ENCODE measurements at places on chromosomes 16 and 17.

DNA sequence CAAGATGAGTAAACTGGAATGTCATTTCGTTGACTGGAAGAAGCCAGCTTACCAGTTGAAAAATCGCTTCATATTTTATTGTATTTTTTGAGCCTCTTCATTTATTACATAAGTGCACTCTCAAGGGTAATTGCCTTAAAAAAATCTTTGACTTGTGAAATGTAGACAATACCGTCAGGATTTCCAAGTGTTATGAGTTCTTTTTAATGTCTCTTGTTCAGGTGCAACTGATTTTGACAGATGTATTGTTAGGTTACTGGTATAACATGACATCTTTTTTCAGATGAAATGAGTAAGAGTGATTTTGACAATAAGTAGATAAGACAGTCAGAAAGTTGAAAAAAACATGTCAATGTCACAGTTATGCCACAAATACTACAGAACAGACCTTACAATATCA, 169.1 kb downstream of the CNTNAP4 start:
- DNase-seq: no peak

- DNase-seq: no peak
Observed at GRCh38 chr16:65012357-65012756, 109.5 kb downstream of the CDH11 start.

- DNase-seq: no peak
Observed at GRCh38 chr17:3905017-3905520, 11.2 kb downstream of the P2RX1 start.

- no peak for DNase-seq
Observed at GRCh38 chr17:45043813-45044540, 7.5 kb downstream of the DCAKD start.

DNA sequence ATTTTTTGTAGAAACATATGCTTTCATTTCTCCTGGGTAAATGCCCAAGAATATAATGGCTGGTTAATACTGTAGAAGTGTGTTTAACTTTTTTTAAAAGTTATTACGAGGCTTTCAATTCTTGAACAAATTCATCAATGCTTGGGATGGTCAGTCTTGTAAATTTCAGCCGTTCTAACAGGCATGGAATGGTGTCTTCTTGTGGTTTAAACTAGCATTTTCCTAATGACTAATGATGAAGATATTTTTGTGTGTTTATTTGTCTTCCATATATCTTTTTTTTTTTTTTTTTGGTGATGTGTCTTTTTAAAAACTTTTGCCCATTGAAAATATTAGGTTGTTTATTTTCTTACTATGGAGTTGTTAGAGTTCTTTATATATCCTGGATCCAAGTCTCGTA, 67.1 kb downstream of the MGAT5B start:
- DNase-seq: no peak

DNA sequence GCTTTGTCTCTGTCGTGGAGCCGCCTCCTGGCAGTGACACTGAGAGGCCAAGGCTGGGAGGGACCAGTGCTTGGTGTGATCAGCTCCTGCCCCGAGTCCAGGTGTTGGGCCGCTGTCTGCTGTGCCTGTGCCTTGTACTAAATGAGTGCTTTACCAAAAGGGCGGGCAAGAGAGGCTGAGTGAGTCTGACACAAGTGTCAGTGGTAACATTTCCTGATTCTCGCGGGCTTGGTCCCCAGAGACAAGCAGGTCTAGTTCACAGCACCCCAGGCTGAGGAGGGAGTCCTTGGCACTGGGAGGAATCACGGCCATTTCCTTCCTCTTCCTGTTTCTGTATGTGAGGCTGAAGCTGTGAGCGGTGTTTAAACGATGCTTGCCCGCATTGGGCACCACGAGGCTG, 30.2 kb downstream of the PLD6 start:
- DNase-seq: no peak

- DNase-seq: no peak
Observed at GRCh38 chr16:2043667-2044451, 3.8 kb downstream of the NTHL1 start.

- no peak for DNase-seq
Observed at GRCh38 chr16:75810342-75810741, 84.1 kb upstream of the CPHXL start.

- no peak for DNase-seq
Observed at GRCh38 chr17:19652595-19652994, 4.0 kb downstream of the ALDH3A2 start.

GRCh38 chr17:56930739-56931337, 17.0 kb upstream of the TRIM25 start:
- no peak for DNase-seq

- no peak for DNase-seq
Observed at GRCh38 chr16:89562939-89563338, 2.5 kb downstream of the RPL13 start.

GRCh38 chr17:35774499-35774898, 13.8 kb downstream of the C17orf50 start:
- no peak for DNase-seq

GRCh38 chr17:17114592-17115225, 72.5 kb downstream of the MPRIP start:
- DNase-seq: no peak

DNA sequence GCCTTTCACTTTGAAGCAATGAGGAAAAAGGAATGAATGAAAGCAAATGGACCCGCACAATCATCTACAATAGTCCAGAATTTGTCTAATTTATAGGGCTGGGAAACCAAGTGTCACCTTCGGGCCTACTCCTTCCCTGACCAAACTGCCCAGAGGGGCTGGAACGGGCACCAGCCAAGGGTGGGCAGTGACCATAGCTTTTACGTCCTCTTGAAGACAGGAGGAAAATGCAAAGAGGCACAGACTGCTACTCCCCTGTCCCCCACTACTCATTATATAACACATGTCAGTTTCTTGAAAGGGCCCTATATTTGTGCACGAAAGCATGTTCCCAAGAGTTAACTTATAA, 122.3 kb downstream of the ZFHX3 start:
- DNase-seq: no peak

GRCh38 chr16:59754854-59755253, 1020.7 kb upstream of the GOT2 start:
- DNase-seq: no peak

GRCh38 chr17:63446753-63447470, 806 bp upstream of the CYB561 start:
- no peak for DNase-seq

DNA sequence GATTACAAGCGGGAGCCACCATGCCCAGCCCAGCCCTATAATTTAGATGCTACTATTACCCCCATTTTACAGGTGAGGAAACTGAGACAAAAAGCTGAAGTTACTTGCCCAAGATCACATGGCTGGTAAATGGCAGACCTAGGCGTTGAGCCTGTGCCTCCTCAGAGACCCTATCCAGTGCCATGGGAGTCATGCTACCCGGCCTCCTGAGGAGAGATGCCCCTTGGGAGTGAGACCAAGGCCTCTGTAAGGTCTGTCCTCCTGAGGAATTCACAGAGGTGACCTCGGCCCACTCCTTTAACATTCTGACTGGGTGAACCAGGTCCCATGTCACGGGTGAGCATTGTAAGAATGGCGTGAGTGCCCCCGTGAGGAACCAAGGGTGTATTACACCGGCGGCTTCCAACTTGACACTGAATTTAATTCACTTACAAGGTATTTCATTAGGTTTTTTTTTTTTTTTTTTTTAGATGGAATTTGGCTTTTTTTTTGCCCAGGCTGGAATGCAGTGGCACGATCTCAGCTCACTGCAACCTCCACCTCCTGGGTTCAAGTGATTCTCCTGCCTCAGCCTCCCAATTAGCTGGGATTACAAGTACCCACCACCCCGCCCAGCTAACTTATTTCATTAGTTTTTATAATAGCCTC, 95.7 kb downstream of the ABCC6 start:
- DNase-seq: no peak

DNA sequence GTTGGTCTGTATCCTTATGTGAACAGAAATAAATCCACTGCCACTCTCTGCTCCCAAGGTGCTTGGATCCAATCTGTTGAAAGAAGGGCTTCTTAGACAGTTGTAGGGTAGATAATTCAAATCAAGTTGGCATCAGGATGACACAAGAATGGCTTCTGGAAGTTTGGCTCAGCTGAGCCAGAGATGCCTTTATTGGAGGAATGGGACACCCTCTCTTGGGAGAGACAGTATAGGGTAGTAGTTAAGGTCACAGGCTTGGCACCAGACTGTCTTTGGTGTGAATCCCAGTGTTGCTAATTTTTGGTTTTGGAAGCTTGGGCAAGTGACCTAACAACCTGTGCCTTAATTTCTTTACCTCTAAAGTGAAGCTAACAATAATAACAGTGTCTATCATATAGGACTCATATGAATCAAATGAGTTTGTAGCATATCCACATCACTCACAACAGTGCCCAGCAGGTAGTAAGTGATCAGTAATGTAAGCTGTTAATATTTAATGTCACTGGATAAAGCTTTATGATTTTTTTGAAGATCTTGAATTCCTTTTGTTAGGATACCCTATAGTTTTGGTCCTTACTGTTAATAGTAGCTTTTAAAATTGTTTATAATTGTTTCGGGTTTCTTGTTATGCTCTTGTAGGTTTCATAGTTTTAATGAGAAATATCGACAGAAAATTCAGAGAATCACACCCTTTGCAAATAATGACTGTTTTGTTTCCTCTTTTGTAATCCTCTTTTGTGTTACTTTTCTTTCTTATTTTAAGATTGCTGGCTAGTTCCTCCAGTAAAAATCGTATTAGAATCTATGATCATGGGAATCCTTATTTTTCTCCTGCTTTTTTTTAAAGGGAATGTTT, 19.1 kb downstream of the ZNRF1 start:
- DNase-seq: no peak

DNA sequence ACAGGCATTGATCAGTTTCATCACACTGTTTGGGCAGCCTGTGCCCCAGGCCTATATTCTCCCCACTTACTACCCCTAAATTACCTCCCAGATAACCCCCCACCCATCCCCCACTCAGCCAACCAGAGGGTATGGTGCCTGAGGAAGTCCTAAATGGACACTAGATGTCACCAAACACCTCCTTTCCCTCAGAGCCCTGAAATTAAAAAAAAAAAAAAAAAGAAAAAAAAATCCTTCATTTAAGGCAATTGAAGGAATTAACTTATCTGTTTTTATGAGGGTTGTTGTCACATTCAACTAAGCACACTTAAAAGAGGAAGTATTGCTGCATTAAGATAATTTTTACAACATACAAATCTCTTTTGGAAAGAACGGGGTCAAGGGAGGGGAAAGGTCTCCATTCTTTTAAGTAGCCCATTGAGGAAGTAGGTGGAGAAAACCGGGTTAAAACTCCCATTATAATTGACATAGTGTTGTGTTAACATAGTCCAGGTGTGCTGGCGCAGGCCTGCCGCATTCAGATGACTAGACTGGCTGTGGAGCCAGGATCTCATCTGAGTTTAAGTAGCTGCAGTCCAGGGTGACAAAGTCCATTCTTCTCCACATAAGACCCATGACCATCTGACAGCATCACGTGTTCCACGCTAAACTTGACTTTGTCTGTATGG, 46.3 kb downstream of the SNX11 start:
- no peak for DNase-seq

DNA sequence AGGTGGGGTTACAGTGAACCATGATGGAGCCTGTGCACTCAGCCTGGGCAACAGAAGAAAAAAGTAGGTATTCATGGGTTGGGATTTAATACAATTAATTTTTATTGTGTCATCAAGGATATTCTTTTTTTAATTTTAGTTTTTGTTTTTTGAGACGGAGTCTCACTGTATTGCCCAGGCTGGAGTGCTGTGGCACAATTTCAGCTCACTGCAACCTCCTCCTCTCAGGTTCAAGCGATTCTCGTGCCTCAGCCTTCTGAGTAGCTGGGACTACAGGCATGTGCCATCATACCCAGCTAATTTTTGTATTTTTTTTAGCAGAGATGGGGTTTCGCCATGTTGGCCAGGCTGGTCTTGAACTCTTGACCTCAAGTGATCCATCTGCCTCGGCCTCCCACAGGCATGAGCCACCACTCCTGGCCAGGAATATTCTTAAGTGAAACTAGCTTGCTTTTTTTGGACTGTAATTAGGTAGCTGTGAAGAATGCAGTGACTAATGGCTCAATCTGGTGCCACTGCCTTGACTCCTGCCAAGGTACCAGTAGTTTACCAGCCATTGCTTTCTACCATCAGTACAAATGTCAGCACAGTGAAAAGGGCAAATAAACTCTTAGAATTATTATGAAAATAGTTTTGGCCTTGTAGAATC, 4.8 kb downstream of the PPM1D start:
- DNase-seq: no peak

DNA sequence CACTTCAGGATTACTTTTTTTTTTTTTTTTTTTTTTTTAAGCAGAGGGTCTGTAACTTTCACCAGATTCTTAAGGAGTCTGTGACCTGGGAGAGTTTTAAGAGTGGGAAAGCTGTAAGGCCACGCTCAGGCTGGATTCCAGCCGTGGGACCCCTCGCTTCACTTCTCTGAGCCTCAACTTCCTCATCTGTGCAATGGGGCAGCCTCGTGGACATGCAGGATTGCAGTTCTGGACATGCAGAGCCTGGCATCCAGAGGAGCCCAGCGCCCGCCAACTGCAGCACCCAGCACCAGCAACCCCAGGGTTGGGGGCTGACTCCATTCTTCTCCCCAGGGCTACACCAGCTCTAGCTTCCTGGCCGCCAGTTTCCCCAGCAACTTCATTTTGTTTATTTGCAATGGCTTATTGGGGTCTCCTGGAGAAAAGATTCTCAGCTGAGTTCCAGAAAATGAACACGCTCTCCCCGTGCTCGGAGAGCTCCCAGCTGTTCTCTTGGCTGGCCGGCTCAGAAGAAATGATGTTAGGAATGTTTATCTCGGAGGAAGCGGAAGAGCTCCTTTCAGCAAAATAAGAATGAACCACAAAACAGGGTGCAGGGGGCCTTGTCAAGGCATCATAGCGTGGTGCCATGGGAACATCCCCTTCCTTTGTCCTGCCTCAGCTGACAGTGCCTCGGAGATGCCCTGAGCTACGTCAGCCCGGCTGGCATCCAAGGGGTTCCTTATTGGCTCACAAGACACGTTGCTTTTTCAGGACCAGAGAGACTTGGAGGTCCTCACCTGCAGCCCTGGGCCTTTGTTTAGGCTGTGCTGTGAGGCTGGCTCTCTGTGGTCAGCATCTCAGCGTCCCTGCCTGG, 22.9 kb upstream of the ZCCHC14 start:
- DNase-seq: no peak

DNA sequence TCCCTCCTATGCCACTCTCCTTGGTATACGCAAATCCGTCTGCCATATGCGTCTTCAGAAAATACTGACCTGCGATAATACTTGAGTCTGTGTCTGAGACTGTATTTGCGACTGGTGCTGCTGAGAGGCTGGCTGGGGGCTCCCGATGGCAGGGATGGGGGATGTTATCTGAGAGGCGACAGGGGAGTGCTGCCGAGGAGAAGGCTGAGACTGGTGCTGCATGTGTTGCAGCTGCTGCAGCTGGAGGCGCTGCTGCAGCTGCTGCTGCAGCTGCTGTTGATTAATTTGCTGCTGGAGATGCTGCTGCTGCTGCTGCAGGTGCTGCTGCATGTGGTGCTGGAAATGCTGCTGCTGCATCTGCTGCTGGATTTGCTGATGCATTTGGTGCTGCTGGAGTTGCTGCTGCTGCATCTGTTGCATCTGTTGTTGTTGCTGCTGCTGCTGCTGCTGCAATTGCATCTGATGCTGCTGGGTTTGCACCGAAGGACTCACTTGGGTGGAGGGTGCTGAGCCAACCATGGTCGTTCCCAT, 107.7 kb downstream of the TOX3 start:
- no peak for DNase-seq

Measured in SIG-M5 (cell line).